AML-193 (cell line): ENCODE measurements at places on chromosomes 16 and 17.
A peak's percentile ranks its signal among the peaks of the same experiment; 100 is the strongest.

DNA sequence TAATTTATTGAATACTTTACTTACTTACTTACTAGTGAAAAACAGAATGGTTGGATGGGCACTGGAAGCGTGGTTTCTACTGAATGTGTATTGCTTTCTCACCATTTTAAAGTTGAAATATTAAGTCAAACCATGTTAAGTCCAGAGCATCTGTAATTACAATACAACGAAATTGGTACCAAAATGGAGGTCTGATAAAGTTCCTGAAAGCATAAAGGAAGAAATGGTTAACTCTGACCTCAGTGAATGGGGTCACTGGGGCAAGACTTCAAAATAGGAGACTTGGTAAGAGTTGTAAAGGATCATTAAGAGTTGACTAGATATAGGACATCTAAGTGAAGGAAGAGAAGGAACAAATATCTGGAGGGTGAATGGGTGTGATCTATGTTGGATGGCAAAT, 237.1 kb downstream of the MAF start:
- no peak for DNase-seq

DNA sequence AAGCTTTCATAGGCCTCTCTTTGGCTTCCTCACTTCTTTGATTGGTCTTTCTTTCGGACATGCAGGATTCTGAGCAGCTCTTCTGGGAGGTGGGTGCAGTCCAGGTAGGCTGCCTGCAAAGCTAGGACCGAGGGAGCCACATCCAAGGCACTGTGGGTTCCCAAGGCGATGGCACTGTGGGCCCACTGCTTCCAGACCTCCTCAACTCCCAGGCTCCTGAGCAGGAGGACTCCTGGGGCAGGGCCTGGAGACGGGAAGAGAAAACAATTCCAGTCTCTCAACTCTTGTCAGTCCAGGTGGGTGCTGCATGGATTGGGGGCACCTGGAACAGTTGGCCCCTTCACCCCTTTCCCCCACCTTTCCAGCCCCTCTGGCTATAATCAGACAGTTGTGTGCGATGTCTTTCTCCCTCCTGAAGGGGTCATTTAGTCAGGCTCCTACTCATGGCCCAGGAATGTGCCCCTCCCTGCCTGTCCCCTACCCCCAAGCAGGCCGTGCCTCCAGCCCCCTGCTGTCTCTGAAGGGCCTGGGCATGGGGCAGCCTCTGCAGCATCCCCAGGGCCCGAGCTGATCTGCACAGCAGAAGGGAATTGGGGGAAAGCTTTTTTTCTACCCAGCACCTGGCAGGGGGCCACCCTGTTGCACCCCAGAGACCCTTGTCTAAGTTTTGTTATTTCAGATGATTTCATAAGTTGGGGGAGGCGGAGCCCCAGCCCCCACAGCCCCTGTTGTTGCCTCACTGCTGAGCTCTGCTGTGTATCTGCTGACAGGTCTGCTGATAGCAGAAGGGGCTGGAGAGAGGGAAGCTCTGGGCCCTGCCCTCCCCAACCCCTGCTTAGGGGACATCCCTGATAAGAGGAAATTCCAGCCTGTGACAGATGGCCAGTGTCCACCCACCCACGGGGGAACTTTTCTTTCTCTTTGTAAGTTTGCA, 330.3 kb downstream of the SEC14L1 start:
- DNase-seq = no peak

DNA sequence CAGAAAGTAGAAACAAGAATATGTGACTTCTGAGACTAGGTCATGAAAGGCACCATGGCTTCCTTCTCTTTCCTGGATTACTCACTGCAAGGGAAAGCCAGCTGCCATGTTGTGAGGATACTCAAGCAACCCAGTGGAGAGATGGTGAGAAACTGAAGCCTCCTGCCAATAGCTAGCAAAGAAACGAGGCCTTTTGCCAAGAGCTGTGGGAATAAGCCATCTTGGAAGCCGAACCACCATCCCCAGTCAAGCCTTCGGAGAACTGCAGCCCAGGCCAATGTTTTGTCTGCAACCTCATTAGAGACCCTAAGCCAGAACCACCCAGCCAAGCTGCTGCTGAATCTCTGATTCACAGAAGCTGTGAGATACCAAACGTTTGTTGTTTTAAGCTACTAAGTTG, 104.7 kb upstream of the CRHR1 start:
- DNase-seq = no peak

DNA sequence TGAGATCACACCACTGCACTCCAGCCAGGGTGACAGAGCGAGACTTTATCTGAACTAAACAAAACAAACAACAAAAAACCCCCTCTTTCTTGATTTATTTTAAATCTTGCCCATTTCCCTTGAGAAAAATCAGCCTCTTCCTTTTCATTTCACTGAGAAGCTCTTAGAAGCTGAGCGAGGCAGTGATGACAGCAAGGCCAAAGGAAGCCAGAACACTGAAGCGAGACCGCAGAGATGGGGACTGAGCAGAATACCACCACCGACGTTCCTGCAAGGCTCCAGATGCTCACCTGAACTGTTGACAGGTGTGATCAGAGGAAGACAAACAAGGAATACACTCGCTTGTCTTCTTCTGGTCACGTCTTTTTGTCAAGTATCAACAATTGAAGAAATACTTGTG, 30.5 kb upstream of the IRF8 start:
- no peak for DNase-seq

DNA sequence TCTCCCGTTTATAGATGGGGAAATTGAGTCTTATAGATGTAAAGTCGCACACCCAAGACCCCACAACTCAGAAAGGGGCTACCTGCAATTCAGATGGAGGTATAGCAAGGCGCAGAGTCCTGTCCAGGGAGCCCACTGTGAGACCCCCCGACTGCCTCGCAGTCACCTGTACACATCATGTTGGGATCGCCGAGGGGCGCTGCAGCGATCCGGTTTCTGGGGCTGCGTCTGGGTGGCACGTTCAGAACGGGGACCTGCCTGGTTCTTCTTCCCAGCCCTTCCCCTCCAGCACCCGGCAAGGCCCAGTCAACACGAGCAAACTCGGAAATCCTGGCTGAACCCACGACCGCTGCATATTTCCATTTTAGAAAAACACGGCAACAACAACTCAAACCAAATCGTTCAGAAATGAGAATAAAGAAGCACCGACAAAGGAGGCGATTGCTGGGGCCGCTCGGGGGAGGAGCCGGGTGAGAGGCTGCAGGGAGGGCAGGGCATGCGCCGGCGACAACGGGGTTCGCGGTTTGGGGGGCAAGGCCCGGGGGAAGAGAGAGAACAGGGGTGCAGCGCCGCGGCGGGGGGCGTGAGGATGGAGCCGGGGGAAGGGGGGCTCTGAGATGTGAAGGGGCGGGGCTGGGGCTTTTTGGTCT, 643 bp downstream of the HSDL1 start:
- DNase-seq = peak; percentile 5

- DNase-seq = no peak
Measured at GRCh38 chr17:27478901-27479538, 22.8 kb downstream of the KSR1 start.

GRCh38 chr17:20927308-20927977, 115.4 kb downstream of the USP22 start:
- no peak for DNase-seq

- DNase-seq = no peak
Measured at GRCh38 chr16:83948914-83949723, 3.9 kb upstream of the OSGIN1 start.

- no peak for DNase-seq
Measured at GRCh38 chr16:74611721-74612120, 4.8 kb upstream of the GLG1 start.

- DNase-seq = no peak
Measured at GRCh38 chr17:42913981-42914617, 13.5 kb downstream of the G6PC1 start.

DNA sequence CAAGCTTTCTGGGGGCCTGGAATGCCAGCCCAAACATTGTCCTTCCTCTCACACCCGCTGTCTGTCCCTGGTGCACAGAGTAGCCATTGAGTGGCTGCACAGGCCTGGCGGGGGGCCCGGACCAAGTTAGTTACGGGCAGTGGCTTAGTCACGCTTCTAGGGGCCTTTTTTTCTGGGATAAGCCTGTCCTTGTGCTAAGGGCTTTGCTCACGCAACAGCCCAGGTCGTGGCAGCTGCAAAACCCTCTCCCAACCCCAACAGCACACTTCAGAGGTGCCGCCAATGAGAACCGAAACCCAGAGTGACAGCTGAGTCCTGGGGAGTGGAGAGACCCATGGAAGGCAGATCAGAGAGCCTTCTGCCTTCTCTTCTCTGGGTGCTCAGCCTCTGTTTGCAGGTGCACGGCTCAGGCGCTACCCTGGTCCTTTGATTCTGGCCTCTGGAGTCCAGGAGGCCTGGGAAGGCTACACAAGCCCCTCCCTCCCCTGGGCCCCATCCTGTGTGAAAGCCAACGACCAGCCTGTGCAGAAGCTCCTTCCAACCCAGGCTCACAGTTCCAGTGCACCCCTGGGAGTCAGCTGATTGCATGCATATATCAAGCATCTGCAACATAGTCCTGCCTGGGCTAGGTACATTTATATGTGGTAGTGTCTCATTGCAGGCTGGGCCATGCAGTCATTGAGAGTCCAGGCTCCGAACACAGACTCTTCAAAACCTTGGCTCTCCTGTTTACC, 9.1 kb downstream of the WSCD1 start:
- DNase-seq = no peak

- no peak for DNase-seq
Measured at GRCh38 chr17:180381-181244, 837 bp downstream of the DOC2B start.

DNA sequence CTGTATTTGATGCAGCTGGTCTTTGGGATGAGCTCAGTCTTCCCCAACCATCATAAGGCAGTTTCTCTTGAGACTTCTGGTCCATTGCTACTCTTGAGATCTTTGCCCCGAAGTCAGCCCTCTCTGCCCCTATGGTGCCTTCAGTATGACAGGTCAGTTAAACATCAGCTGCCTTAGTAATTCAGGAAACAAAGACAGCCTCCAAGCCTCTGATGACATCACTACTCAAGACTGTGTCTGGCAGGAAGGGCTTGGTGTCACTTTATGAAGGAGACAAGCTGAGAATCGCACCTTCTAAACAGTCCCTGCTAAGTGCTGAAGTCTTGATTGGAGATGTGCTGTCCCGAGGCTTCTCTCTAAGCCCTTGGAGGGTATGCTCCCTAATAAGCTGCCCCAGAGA, 104.9 kb upstream of the TBX2 start:
- DNase-seq = no peak

- DNase-seq = no peak
Measured at GRCh38 chr17:81471818-81472456, 40.7 kb downstream of the ACTG1 start.

DNA sequence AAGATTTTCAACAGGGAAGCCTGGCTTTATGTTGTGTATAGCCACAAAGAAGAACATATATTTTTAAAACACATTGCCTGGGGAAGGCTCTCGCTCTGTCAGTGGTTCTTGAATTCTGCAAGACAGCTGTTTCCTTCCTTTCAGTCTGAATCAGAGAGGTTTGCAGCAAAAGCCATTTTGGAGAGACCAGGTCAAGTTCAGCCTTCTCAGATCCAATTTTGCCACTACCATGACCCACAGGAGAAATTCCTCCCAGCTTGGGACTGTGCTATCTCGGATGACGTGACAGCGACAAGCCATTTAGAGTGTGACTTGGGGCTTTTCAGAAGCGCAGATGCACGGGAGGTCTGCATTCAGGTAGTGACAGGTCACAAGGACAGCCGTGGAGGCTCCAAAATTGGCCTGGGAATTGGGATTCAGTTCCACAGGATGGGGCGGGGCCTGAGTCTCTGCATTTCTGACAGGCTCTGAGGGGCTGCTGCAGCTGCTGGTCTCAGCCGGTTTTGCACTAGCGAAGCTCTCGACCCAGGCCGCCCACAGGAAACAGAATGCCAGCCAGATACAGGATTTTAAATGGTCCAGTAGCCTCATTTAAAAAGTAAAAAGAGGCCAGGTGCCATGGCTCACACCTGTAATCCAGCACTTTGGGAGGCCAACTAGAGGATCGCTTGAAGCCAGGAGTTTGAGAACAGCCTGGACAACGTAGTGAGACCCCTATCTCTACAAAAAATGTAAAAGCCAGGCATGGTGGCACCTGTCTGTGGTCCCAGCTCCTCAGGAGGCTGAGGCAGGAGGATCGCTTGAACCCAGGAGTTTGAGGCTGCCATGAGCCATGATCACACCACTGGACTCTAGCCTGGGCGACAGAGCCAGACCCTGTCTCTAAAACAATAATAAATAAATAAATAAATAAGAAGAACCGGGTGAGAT, 196.6 kb upstream of the CIBAR2 start:
- DNase-seq = peak; percentile 29

GRCh38 chr16:85225721-85226120, 113.4 kb upstream of the CIBAR2 start:
- no peak for DNase-seq
